Occipital lobe (tissue), 3 donors: ENCODE measurements at places on chromosomes 13 and 19. TPM values are rescaled to one million over a fixed set of nuclear protein-coding genes. Genes with fewer than 3 reads are reported as not detected.

Gene ZNF441
- 70.2 TPM for total RNA-seq

Gene DENND1C
- not detected for total RNA-seq

Gene NCCRP1
- total RNA-seq: not detected

Gene SBK2
- not detected for total RNA-seq

Gene APOC4
- not detected for total RNA-seq

Gene ZNF85
- total RNA-seq: 33.2 TPM

Gene ZMYM5
- total RNA-seq: 33.8 TPM

Gene TYROBP
- total RNA-seq: 3.1 TPM

Gene ZNF534
- 2.8 TPM for total RNA-seq

Gene KLK11
- not detected for total RNA-seq

Gene PSG7
- not detected for total RNA-seq

Gene PLA2G4C
- total RNA-seq: 9.7 TPM

Gene ZNF835
- total RNA-seq: 7.8 TPM

Gene ITGBL1
- 1.1 TPM for total RNA-seq

DNA sequence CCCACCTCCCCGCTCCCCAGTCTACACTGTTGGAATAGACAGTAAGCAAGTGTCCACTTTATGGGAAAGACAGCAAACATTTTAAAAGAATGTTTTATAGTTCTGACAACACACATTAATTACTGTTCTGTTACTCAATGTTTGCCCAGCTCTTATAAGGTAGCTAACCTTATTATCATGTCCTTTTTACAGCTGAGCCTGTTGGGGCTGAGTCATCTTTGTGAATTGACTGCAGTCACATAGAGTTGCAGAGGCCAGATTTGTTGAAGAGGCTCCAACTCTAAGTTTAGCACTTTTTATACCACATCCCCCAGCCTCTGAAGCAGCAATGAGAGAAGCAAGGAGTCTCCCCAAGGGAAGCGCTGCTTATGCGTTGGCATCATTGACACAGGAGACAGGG, 76.2 kb downstream of the C13orf42 start:
- DNase-seq: no peak

DNA sequence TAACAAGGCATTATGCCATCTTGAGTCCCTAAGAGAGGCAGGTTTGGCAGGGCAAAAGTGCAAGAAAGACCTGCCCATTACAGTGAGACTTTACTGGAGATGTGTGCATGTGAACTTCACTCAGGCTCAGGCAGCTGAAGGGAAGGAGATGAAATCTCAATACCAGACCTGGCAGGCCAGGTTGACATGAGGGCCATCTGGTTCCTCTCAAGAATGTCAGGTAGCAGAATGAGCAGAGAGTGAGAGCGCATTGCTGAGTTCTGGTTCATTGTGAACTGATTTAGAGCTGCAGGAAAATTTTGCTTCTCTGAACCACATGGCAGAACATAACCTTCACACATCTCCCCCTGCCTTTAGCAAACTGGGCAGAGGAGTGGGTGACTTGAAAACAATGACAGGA, 406.3 kb downstream of the GPC5 start:
- DNase-seq: no peak

GRCh38 chr19:12484011-12484370, 625 bp downstream of the ZNF709 start:
- DNase-seq: no peak

DNA sequence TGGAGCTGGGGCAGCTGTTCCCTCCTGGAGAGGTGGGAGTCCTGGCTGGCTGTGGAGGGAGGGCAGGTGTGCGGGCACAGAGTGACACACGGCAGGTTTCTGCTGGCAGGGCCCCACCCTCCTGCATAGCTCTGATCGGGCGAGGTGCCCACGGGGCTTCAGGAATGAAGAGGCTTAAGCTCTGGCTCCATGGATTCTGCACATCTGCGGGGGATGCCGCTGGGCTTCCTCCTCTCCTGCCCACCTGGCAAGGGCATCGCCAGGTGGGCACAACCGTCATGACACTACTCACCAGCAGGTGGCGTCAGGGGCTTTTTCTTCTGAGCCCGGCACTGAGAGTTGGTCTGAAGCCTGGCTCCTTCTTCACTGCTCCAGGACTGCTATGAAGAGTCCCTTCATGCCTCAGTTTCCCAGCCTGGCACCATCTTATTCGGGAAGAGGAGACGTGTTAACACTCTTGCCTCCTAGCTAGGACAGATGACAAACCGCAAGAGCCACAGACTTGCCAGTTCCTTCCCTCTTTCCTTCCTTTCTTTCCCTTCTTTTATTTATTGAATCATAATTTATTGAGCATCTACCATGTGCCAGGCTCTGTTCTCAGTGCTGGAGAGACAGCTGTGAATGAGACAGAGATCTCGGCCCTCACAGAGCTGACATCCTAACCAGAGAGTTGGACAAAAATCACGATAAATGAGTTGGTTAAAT, 15.2 kb upstream of the PAK4 start:
- DNase-seq: no peak

GRCh38 chr19:1487576-1488281, 2.4 kb downstream of the PCSK4 start:
- no peak for DNase-seq

- DNase-seq: no peak
Observed at GRCh38 chr13:113585896-113586295, 1.3 kb downstream of the TFDP1 start.

- DNase-seq: no peak
Observed at GRCh38 chr19:5052515-5052914, 83.6 kb downstream of the KDM4B start.

DNA sequence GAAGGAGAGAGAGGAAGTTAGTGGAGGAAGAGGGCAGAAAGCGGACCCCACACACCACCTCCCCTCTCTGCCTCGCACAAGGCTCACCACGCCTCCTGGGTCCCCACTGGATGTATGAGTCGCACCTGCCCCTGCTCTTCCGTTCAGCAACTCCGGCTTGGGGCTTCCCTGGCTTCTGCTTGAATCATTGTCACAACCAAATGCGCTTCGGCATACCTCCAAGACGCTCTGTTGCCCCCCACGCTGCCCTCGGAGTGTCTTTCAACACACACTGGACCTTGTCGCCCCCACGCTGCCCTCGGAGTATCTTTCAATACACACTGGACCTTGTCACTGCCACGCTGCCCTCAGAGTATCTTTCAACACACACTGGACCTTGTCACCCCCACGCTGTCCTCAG, 247.2 kb downstream of the TEX29 start:
- no peak for DNase-seq

- DNase-seq: no peak
Observed at GRCh38 chr19:21593934-21594820, 88.8 kb downstream of the ZNF429 start.

DNA sequence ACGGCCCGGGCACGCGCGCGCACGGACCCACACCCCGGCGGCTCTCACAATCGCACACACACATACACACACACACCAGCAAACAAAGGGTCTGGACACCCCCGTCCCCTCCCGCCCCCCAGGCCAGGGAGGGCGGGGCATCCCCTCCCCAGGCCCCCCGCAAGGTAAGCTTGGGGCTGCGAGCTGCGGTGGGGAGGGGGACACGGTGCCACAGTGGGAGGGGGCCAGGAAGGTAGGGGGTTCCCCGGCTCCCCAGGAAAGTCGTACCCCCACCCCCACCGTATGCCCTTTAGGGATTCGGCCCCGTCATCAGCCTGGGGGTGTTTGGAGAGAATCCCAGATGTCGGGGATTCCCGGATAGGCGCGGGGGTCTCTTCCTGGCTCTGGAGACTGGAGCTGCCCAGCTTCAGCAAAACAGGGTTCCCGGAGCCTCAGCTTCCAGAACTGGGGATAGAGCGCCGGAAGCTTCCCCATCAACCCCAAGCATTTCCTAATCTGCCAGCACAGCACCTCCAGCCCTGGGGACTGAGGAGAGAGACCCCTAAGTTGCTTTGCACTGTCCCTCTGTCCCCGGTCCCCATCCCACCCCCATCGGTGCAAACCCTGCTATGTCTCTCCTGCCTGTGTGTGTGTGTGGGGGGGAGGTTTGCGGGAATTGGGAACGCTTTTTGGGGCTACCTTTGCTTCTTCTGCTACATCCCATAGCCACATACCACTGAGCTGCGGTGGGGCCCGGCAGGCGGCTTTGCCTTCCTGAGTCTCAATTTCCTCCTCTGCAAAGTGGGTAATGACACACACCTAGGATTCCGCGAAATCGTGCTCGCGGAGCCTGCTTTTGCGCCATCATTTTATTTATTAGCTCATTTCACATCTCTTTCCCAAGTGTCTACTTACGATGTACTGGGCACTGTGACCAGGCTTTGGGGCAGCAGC, 1.8 kb upstream of the CDC37 start:
- DNase-seq: no peak

DNA sequence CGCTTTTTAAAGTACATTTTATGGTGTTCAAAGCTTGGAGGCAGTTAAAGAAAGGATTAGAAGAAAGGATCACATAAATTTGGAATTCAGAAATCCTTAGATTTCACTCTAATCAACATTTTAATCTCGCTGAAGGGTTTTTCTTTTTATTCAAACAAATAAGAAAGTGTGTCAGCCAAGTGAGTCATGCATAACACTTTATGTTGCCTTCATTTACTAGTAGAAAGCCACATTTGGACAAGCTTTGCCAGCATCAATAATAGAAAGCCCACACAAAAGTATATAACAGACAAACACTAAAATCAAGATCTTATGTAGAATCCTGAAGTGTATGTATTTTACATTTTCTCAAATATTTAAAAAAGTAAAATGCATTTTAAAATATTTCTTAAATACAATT, 154.9 kb upstream of the TRPC4 start:
- no peak for DNase-seq

DNA sequence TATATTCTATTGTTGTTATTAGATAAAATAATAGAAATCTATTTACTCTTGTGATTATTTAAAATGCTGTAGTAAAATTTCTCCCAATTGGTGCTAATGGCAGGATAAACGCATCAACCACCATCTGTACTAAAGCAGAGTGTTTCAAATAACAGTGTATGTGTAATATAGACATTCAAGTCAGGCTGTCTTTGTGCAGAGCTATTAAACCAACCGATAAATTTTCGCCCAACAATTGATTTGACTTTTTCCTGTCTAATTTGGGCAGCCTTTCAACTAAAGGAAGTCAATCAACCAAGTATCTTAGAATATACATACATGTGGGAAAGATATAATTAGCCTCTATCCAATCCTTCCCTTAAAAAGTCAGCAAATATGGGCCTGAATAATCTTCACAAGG, 5.8 kb downstream of the AMER2 start:
- DNase-seq: no peak

GRCh38 chr19:40576585-40577451, at the start of gene SHKBP1:
Gene SHKBP1 (plus strand): TSS chr19:40576873. CDS start chr19:40576900, 27 bp downstream.
- peak; percentile 90 for DNase-seq

DNA sequence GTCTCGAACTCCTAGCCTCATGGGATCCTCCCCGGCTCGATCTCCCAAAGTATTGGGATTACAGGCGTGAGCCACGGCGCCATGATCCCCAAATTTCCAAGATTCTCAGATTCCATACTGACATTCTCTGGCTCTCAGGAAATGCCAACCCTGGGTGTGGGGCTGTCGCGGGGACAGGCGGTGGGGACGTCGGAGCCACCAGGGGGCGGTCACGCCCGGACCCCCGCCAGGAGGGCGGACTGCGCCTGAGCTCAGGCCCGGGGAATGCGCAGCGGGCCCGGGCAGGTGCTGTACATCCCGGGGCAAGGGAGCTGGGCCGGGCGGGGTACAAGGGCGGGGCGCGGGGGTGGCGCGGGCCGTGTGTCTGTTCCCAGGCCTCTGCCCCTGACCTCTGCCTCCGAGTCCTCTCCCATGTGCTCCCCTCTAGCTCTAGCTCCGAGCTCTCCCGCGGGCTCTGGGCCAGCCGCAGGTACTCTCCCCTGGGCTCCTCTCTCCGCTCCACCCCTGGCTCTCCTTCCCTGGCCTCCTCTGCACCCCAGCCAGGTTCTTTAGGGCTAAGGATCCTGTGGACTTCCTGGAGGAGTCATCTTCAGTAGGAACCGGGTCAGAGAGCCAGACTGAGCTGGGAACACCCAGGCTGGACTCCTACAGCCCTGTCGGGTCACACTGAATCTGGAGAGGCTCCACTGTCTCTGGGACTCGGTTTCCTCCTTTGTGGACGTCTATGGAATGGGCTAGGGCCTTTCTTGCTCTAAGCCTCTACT, 2.4 kb downstream of the PPP1R13L start:
- DNase-seq: no peak

DNA sequence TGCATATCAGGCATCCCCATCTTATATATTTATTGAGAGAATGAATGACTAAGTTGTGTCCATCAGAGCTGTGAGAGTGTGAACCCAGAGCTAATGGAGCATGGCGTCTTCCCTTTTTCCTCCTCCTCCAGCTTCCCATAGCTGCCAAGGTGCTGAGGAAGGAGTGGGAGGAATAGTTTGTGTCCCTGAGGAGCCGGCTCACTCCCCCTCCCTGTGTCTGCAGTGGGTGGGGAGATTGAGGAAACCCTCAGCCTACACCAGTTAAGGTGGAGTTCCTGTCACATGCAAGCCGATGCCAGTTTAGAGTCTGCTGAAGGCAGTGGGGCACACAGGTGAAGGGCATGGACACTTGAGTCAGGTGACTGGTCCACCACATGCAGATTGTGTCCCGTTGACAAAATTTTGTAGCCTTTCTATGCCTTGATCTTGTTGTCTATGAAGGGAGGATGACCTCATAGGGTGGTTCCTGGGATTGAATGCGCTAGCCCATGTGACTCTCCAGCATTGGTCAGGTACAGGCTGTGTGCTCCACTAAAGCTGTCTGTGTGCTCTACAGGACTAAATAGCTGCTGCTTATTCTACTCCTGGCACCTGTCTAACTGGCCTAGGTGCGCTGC, 47.6 kb upstream of the GPI start:
- no peak for DNase-seq

DNA sequence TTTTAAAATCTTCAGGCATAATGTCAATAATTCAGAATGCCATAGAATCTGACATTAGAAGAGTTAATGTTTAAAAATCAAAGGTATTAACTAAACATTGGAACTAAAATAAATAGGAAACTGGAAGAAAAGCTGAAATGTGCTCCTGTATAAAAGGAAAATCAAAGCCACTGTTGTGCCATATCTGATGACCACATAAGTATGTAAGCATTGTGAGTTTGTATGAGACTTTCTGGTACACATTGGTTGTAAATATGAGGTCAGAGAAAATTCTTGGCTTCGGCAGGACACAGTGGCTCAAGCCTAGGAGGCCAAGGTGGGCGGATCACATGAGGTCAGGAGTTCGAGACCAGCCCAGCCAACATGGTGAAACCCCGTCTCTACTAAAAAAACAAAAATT, 48.3 kb upstream of the INTS6 start:
- DNase-seq: no peak

DNA sequence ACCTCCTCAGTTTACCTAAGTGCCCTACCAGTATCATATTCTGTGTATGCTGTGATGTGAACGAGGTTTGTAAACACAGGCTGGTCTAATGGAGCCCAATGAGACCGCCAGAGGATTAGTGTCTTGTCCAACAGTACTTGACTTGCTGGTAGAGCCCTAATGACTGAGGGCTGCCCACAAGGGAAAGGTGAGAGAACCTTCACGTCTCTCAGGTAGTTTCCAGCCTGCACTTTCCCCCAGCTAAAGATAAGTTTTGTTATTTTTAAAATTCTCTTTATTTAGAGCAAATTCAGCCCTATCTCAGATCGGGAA, 498 bp upstream of the RBM26 start:
- DNase-seq: no peak

DNA sequence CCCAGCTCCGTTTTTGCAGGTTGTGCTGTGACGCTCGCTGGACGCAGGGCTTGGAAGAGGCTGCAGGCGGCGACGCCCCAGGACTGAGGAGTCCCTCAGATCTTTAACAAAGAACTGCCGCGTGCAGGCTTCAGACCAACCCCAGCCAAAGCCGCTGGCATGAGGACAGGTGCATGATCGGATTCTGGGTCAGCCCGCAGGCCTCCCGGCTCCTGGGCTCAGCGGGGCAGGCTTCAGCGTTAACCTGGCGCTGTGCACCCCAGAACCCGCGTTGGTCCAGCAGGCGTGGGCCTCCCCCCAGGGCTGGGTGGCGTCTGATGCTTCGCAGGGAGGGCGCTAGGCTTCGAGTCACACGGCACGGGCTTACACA, 920 bp upstream of the TIMM13 start:
- no peak for DNase-seq
